ENCODE measurements at places on chromosomes 12 and 14.

DNA sequence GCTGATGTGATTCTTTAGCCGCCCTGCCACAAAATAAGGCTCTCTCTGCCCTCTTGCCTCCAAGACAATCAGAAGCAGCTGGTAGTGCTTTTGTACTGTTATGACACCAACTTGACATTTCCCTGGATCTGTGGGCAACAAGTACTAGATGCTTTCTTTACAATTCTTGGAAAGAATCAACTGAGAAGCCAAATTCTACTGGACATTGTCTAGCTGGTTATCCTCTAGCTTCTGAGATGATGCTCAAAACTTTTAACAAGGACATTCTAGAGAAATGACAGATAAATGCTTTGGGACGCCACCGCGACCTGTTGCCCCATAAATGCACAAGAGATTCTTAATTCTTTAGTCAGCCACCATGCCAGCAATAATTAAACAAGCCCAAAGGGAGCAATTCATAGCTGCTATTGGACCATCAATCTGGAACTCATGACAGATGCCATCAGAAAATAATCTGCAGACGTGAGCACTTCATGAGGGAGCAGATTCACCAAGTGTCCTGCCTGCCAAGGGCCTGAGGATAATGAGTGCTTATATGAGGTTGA lies 22.8 kb downstream of the FMNL3 start:
- DNase-seq = peak; percentile 25

- DNase-seq = no peak
Measured at GRCh38 chr12:86170051-86170450, 86.1 kb downstream of the MGAT4C start.

GRCh38 chr12:46150735-46151134 lies 118.1 kb downstream of the SLC38A1 start:
- DNase-seq = no peak

DNA sequence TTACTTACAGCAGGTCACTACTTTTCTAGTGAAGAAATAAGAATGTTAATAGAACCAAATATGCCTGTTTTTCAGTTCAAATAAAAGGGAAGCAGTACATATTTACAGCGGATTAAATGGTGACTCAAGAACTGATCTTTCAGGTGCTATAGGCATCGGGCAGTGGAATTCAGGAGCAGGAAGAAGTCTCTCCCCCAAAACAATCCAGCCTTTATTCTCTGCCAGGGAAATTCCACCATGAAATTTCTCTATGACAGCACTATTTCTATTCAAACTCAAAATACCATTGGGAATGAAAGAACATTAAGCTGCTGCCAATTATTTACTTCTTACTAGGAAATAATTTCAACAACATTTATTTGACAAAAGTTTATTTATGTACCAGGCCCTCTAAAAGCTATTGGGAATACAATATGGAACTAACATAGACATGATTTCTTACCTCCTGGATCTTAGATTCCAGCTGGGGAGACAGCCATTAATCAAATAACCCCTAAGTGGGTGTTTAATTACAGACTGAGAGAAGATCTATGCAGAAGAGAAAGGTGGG lies 60.3 kb upstream of the KRR1 start:
- no peak for DNase-seq

DNA sequence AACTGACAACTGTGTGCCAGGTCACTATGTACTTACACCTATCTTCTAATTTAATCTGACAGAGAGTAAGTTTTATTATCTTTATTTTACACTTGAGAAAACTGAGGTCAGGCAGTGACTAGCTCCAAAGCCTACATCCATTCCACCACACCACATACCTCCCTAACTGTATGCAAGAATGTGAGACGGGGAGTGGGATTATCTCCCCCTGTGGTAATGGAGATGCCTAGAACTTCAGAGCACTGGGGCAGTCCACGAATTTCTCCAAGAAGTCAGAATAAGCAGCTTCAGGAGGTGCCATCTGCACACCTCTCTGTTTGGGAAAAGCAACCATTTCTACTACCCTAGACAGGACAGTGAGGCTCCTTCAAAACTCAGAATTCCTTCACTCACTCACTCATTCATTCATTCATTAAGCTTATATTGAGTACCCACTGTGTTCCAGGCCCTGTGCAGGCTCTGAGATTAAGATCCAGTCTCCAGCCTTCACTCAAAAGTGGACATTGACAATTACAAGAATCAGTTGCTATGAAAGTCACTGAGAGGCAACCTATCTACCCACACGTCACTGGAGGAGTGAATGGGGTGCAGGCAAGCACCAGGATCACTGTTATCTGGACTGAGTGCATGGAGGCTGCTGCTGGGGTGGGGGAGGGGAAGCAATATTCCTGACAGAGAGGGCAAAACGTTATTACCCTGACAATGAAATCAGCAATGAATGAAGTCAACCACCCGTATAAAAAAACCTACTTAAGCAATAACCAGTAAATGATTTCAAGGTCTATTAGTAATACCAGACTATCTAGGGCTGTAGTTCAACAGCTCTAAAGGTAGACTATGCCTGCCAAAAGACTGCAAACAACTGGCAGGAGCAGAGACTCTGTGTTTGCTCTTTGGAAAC lies 18.0 kb downstream of the SLC7A7 start:
- peak; percentile 44 for DNase-seq

GRCh38 chr14:83184531-83184930 lies 1650.9 kb upstream of the SEL1L start:
- no peak for DNase-seq

- no peak for DNase-seq
Measured at GRCh38 chr12:6952121-6952862, 1.1 kb downstream of the PTPN6 start.

GRCh38 chr14:95515596-95516552 lies 576 bp downstream of the SYNE3 start:
- no peak for DNase-seq

- no peak for DNase-seq
Measured at GRCh38 chr12:108798551-108799221, 58.7 kb downstream of the SSH1 start.

DNA sequence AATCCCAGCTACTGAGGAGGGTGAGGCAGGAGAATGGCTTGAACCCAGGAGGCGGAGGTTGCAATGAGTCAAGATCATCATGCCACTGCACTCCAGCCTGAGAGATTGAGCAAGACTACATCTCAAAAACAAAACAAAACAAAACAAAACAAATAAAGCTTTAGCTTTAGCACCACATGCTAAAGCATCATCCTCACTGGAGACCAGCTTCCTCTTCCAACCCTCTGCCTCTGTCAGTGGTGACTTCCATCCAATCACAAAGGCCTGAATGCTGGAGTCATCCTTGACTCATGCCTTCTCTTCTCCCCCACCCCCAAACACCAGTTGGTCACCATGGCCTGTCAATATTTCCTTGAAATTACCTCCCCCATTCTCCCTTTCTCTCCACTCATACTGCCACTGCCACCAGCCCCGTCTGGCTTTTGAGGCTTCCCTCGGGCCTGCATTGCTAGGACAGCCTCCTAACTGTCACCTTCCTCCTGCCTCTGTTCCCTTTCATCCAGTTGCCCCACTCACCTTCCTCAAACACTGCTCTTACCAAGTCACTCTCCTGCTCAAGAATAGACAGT lies 1.4 kb downstream of the ZNF385A start:
- peak; percentile 71 for DNase-seq

GRCh38 chr12:52213564-52214420 lies 19.3 kb upstream of the KRT7 start:
- peak; percentile 67 for DNase-seq

DNA sequence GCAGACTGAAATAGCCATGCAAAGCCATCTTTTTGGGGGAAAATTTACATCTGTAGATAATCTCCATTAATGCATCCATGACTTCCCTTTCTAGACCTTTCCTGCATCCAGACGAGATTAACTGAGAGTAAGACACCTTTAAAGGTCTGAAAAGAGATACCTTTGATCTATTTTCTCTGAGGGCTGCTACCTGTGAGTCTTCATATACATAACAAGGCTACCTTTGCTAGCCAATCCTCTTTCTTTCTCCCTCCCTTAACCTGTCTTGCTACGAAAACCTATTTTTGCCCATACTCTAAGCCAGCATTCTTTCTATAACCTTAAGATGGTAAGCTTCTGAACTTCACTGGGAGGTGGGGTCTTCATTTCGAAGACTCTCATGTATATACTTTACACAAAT lies 908.5 kb upstream of the FBXO33 start:
- no peak for DNase-seq

- DNase-seq = no peak
Measured at GRCh38 chr12:50690925-50691324, 73.0 kb upstream of the ATF1 start.

GRCh38 chr14:56196274-56196673 lies 78.1 kb downstream of the PELI2 start:
- no peak for DNase-seq

DNA sequence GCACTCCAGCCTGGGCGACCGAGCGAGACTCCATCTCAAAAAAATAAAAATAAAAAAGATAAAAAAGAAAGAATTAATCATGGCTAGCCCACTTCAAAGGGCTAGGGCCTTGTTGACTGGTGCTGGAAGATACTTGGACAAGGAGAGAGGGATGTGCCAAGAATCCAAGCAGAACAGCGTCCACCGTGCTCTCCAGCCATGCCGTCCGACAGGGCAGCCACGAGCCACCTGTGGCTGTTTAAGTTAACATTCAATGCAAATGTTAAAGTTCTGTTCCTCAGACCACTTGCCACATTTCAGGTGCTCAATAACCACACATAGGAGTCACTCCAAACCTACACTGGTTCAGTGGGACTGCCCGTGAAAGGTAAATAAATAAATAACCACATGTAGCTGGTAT lies 21.4 kb downstream of the SLC6A13 start:
- DNase-seq = no peak

DNA sequence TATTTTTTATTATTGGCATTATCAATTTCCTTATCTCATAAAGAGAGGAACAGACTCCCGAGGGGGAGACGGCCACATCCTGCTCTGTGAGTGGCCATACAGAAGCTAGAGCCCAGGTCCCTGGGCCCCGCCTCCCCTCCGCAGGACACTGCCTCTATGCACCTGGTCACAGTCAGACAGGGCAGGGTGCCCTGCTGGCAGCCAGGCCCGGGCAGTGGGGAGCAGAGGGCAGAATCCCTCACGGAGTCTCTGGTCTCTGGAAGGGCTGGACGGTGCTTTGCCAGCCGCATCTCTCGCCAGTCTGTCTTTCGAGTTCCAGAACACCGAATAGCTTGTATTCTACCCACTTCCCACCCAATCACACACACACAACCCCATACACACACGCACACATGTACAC lies 16.4 kb upstream of the CACNA2D4 start:
- no peak for DNase-seq

Measured in RCC 7860 (cell line).